ENCODE measurements at places on chromosomes 12 and 14.

- no peak for DNase-seq
Observed at GRCh38 chr12:80420075-80420474, 24.0 kb upstream of the PTPRQ start.

DNA sequence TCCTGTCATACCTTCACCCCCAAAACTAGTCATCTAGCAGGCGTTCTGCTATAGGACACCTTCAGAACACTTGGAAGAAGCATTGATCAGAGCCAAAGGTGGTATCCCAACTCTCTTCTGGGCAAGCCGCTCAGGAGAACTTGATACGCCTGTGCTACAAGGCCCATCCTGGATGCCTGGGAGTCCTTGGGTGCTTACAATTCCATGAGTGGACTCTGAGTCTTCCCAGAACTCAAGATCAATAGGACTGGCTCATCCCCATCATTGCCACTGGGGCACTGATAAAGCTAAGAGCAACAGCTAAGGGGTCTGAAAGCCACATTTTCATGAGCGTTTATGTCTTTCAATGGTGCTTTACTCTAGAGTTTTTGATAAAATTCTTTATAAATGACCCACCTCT, 1.9 kb downstream of the SPTB start:
- no peak for DNase-seq

DNA sequence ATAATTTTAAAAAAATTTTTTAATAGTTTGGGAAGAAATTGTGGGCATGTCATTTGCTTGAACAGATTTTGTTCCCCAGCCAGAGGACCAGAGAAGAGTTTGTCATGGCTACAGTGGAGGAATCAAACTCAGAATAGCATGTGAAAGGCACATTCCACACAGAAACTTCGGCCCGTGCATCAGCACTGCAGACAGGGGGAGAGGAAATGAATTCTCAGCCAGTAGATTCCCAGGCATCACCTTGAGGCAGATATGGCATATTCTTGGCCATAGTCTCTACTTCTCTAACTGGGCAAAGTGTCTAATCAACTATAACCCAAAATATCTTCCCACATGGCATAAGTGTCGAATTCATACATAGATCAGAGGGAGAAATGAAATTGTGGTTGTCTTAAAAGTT, 153.3 kb downstream of the PRKCH start:
- DNase-seq: no peak

GRCh38 chr12:67415473-67415872, 146.3 kb downstream of the CAND1 start:
- peak; percentile 48 for DNase-seq

GRCh38 chr14:50091240-50091913, 25.0 kb downstream of the VCPKMT start:
- DNase-seq: no peak

DNA sequence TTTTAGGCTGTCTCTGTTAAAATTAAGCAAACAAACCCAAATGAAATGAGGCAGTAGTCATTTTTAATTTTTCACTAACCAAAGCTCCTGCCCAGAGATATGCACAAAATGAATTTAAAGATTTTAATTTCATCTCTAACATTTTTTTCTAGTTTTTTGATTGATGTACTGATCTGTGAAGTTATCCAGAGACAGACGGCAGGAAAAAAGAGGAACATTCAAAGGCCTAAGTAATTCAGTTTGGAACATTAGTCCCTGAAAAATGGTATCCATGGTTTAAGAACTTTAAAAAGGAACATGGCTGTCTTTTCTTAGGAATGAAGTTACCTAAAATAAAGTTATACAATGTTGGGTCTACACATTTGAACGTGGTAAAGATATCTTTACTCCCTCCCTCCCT, 498.8 kb upstream of the LMO3 start:
- DNase-seq: no peak

DNA sequence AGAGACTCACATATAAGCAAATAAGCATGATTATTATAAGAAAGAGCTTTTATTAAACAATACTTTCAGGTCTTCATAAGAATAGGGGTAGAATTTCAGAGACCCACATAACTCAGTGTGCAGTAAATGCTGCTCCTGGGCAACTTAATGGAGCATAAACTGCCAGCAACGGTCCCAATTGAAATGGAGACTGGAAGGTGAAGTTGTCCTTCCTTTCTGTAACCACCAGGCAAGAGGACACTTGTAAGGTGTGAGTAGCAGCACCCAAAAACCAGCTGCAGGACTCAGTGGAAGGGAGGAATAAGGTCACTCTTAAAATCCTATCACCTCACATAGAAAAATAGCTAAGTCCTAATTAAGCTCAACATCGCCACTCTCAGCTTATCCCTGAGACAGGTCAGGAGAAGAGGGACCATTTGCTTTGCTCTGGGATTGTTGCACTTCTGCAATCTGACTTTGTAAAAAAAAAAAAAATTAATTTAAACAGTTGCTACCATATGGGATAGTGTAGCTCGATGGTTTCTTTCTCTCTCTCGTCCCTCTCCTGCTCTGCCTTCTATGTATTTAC, 22.7 kb upstream of the LTA4H start:
- no peak for DNase-seq

- DNase-seq: no peak
Observed at GRCh38 chr12:95996034-95996658, at the start of gene HAL. TSS of gene HAL (minus strand) at chr12:95996344. CDS start at chr12:95995910, 434 bp downstream.

DNA sequence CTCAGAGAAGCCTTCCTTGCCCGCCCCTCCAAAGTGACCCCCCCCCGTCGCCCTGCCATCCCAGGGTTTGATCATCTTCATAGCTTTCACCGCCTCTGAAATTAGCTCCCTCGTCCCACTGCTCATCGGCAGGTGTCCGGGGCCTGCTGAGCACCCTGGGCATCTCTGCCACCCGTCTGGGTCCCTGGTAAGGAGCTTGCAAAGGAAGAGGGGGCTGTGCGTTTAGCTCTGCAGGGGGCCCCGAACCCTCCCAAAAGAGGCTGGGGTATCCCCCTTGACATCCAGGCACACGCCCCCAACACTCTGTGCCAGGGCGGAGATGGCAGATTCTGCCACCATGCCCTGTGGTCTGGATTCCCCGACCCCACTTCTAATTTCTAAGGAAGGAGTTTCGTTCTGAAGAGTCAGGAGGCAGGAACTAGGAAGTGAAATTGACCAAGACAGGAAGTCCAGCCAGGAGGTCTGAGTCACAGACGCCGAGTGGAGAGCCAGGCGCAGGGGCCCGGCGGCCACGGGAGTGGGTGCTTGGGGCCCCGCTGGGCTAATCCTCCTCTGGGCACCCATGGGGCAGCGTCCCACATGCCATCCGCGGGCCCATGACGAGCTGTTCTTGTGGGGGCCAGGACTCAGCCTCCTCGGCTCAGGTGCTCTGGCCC, 95.7 kb downstream of the RFLNA start:
- peak; percentile 90 for DNase-seq

- no peak for DNase-seq
Observed at GRCh38 chr14:95262511-95262891, 57.2 kb downstream of the CLMN start.

- DNase-seq: no peak
Observed at GRCh38 chr12:116361414-116362223, 84.1 kb upstream of the MED13L start.

DNA sequence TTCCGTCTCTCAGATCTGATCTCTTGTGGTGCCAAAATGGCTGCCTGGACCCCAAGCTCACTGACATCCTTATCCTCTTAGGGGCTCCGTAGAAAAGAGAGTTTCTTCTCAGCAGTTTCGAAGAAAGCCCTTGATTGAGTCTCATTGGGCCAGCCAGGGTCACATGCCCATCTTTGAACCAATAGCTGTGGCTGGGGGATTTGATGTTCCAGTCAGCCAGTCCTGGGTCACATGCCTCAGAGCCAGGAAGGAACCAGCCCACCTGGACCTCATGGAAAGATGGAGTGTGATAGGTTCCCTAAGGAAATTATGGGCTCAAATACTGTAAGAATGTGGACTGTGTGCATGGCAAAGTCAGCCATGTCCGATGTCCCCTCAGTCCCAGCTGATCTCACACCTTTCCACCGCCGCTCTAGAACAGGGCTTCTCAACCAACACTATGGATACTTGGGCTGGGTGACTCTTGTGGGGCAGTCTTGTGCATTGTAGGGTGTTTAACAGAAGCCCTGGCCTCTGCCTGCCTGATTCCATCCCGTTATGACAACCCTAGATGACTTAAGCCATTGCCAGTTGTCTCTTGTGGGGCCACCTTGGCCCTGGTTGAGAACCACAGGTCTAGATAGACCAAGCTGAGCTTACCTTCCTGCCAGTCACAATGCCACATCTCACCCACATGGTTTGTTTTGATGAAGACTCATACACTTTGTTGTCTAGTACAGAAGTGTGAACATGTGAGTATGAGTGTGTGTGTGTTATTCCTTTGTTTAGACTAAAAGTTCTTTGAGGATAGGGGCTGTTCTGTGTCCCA, 163.9 kb downstream of the ADGRD1 start:
- DNase-seq: no peak

DNA sequence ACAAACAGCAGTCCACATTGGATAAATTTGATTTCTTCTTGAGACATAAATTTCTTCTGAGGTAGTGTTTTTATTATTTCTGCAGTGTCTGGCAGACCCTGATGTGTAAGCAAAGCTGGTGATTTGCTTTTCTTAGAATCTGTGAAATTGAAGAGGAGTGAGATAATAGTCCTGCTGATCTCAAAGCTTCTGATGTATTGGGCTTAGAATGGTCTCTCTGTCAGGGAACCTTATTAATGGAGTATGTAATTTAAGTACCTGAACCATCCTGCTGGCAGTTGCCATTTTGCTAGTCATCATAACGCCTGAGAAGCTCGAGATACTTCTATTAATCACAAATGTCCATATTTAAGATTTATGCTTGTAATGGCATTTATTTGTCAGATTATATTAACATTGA, 464.5 kb upstream of the PRICKLE1 start:
- no peak for DNase-seq

- DNase-seq: peak; percentile 25
Observed at GRCh38 chr14:63605041-63605532, 36.6 kb downstream of the WDR89 start.

DNA sequence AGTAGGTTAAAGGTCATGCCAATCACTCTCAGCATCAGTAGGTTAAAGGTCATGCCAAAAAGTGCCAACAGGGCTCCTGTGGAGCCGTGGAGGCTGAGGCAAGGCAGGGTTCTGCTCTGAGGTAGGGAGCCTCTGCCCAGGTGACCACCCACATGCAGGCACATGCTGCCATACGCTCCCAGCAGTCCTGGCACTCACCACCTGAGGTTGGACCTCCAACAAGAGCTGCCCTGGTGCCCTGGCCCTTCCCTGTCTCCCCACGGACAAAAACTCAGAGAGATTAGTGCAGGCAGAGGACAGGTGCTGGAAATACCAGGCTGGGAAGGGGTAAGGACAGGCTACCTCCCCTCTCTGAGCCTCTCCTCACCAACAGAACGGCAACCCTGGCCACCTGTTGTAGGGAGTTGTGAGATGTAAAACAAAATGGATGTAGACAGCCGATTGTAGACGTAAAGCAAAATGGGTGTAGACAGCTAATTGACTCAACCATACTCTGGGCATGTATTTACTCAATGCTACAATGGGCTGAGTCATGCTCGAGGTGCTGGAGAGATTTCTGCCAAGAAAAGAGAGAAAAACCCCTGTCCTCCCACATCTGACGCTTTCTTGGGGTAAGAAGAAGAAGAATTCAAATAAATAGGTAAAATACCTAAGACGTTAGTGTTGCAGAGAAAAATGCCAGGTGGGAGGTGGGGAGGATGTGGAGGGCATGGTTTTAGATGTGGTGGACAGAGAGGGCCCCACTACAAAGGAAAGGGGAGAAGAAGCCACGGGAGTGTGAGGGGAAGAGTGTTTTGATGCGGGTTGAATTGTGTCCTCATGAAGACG, 32.4 kb downstream of the LTBP2 start:
- DNase-seq: peak; percentile 74

- no peak for DNase-seq
Observed at GRCh38 chr12:65963862-65964240, 139.6 kb downstream of the HMGA2 start.

DNA sequence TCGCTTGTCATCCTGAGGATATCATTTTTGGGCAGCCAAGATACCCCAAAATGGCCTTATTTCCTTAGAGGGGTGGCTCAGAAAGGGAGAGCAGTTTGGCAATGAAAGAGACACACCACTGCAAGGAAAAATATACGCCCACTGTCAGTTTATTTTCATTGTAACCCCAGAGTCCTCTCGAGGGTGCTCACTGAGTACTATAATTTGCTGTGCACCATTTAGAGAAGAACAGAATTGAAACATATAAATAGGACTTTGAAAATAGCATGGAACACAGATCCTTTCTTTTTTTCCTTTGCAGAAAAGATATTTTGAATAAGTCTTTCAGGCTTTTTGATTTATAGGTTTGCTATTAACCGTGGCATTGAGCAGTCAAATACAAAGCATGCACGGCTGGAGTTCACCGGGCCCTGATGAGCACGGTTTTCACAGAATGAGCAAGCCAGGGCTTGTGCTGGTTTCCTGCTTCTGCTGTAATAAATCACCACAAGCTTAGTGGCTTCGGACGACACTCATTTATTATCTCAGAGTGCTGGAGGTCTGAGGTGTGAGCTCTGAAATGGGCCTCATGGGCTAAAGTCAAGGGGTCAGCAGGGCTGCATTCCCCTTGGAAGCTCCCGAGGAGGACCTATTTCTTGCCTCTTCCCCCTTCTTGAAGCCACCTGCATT, 152.3 kb downstream of the ZNF664 start:
- peak; percentile 65 for DNase-seq

DNA sequence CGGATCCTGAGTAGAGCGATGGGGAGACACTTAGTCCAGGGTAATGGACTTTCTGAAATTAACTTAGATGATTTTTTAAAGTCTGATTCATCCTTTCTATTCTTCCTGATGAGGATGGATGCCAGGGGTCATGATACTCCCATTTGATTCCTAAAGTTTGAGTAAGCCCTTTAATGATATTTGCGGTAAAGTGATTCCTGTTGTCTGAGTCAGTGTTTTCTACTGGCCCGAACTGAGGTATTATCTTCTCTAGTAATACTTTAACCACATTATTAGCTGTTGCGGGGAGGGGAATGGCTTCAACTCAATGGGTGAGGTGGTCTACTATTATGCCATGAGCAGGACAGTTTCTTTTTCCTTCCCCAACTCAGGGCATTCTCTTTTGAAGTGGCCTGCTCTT, 111.6 kb downstream of the RIN3 start:
- peak; percentile 92 for DNase-seq

- DNase-seq: peak; percentile 41
Observed at GRCh38 chr12:17992002-17992656, 97.9 kb downstream of the RERGL start.

GRCh38 chr12:116533343-116534251, 25.6 kb upstream of the MAP1LC3B2 start:
- DNase-seq: peak; percentile 67

- DNase-seq: peak; percentile 70
Observed at GRCh38 chr14:61025251-61026223, 44.5 kb downstream of the SLC38A6 start.

DNA sequence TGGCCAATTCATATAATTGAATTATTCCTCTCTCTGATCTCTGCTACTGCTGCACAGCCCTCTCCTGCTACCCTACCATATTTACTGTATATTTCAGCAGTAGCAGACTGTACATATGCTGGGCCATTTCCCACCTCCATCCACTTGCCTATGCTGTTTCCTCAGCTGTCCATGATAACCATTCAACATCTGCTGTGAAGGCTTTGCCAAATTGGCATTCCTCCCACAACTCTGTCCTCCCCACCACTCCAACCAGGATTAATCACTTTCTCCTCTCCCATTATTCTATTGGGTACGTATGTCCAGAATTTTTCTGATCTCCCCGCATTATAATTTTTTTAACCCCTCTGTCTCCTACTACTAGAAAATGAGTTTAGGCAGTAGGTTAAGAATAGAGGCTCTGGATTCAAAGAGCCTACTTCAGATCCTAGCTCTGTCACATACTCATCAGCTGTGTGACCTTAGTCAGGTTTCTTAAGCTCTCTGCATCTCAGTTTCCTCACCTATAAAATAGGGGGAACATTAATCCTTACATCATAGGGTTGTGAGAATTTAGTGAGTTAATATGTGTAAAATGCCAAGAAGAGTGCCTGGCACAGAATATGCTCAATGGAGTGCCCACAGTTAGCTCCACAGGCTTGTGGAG, 123.3 kb downstream of the KICS2 start:
- DNase-seq: no peak
